ENCODE measurements at places on chromosomes 12 and 14.
A peak's percentile ranks its signal among the peaks of the same experiment; 100 is the strongest.

DNA sequence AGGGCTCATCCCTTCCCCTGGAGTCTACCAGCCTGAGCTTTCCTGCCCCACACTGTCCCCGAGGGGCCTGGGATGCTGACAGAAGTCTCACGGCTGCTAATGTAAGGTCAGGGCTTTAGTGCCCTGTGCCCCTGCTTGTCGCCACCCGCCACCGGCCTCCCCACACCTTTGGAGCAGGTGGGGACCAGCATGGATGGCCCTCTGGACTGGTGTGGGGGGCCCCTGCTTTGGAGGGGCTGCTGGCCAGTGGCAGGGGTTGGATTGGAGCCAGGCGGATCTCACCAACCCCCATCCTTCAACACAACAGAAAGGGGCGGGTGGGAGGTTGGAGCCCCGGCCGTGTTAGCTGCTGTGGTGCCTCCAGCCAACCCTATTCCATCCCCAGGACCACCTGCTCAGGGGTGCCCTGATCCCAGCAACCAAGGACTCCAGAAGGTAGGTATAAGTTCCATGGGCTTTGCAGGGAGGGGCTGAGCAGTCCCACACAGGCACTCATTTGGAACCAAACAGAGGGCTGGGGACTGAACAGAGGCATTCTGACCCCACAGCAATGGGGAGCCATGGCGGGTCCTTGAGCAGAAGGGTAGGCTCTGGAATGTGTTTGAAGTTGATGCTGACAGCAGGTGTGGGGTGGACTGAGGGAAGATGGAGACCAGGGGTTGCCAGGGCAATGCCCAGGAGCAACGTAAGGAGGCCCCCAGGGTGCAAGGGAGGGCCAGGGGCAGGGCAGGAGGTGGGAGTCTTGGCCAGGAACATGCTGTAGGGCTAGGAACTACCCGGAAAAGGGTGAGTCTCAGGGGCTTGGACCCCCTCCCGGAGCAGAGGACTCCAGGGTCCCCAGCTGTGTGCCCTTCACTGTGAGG lies 145.1 kb upstream of the C14orf180 start:
- peak; percentile 66 for DNase-seq

DNA sequence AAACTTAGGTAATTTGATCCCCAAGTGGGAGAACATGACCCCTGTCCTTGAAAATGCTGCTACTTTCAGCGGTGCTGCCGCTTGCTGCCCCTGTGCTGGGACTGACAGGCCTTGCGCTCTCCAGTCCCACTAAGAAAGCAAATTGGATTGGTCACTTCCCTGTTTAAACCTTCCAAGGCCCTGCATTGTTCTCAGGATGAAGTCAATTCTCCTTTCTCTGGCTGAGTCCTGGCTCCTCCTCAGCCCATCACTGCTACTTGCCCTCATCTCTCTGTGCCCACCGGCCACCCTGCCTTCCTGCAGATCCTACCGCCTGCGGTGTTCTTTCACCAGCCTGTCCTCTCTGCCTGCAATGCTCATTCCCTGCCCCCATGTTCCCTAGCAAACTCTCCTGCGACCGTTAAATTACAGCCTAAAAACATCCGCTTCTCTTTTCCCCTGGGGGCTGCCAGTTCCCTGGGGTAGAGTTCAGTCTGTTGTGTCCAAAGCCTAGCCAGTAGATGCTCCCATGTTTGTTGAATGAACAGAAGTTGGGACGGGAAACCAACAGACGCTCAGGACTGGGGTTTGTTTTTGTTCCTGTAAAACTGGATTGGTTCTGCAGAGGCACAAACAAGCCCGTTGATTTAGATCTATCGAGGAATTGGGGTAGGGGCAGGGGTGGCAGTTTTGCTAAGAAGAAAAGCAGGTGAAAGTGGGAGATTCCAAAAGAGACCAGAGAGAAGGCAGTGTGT lies 127.3 kb upstream of the HIF1A start:
- DNase-seq = no peak

DNA sequence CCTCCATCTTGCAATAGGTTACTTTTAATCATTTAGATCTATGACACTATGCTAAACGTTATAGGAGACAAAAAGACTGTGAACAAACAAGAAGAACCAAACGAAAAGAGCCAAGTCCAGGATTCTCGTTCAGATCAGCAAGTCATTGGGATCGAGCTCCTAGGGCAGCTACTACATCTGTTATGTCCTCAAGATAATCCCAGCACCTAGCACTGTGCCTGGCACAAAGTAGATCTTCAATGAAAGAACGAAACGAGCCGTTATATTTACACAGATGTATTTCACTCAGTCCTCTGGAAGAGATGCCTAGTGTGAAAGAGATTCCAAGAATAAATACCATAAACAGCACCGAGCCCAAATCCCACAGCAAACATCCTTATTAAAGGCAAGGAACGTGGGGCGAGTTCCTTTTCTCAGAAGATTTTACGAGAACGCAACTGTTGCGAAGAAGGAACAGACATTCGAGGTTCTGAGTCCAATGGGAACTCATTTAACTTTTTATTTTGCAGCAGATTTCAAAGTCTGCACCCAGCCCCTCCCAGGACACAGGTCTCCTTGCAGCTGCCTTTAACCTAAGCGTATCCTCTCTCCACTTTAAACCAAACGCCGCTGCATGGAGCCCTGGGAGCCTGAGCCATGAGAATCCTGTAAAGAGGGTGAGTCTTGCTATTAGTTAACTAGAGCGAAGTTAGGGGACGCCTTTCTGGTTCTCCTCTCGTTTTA lies 544 bp upstream of the TDP1 start:
- no peak for DNase-seq

GRCh38 chr12:116626153-116626552 lies 67.0 kb downstream of the MAP1LC3B2 start:
- DNase-seq = no peak

DNA sequence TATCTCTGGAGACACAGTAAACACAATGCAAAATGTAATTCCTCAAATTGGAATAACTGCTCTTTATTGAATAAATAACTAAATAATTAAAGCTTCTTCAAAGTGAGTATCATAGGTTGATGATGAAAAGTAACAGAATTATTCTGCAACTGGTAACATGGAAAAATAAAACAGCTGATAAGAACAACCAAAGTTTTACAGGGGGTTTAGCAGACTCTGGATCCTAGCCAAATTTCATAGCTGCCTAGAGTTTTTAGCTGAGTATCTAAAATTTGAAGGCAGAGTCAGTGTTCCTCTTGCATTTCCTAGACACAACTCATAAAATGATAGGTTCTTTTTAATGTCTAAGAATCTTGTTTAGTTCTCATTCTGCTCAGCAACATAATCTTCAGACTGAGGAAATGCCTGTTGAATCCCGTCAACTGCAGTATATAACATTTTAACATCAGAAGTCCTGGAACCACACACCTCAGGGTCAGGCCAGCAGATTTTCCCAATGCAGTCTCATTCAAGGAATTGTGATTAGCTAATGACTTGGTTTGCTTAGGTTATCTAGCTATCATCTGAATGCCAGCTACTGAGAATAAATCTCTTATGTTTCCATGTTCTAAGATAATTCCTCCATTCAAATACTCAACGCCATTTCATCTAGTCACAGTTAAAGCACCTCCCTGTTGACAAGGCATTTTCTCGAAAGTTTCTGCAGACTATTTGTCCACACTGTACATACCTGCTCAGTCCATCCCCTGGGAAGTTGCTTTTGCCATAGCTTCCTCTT lies 411.6 kb downstream of the BCAT1 start:
- no peak for DNase-seq

- DNase-seq = no peak
Observed at GRCh38 chr12:66002812-66003211, 127.7 kb downstream of the LLPH start.

GRCh38 chr12:92142251-92142926 lies 3.3 kb downstream of the BTG1 start:
- DNase-seq = no peak

GRCh38 chr14:64605926-64606685 lies 56.3 kb downstream of the PPP1R36 start:
- no peak for DNase-seq

GRCh38 chr12:45138609-45139008 lies 77.3 kb upstream of the ANO6 start:
- DNase-seq = no peak

GRCh38 chr14:100076133-100076532 lies 10.9 kb downstream of the EVL start:
- no peak for DNase-seq

- DNase-seq = no peak
Observed at GRCh38 chr14:23727566-23728335, 91.6 kb downstream of the DHRS2 start.

DNA sequence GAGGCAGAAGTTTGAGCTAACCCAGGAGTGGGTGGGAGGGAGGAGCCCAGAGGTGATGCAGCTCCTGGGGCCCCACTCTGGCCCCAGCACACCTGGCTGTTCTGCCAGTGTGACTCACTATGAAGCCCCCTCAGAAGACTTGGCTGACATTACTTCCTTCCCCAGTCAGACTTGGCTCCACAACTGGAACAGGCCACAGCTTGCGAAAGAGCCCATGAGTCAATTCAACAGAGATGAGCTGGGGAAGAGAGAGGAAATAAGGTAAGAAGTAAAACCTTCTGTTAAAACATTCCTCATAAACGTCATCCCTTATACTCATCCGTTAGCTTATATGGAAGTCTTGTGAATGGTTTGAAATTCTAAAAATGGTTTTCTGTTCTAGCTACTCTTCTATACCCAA lies 245.9 kb downstream of the ADAMTS20 start:
- DNase-seq = no peak

DNA sequence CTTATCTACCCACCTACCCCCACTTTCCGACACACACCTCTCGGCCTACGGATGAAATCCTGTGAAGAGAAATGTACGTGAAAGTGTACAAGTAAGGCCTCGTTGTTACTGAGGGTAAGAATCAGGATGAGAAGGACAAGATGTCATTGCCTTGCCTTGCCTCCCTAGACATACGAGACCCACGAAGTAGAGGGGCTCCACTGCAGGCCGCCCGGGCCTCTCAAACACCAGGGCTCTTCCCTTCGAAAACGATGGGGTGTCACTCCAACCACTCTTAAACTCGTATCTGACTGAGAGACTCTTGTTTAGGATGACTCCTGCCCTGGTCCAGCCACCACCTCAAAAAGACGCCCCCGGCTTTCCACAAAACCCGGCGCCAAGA lies 498 bp downstream of the RACGAP1 start:
- no peak for DNase-seq

GRCh38 chr12:123991372-123991951 lies 18.4 kb downstream of the ZNF664 start:
- DNase-seq = no peak

DNA sequence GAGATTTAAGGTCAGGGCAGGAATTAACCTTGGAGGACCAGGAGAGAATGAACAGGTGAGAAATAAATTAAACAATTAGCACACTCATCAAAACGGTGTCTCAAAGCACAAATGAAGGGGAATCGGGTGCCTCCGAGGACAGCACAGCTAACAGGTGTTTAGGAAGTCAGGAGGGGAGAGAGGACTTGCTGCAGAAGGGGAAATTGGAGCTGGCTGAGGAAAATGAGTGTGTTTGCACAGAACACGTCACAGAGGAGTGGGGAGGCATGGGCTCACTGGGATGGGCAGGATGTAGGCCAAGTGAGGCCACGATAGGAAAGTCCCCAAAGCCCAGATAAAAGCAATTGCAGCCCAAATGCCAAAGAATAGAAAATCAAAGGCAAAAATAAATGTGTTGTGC lies 121.7 kb downstream of the ZNF664 start:
- DNase-seq = no peak

DNA sequence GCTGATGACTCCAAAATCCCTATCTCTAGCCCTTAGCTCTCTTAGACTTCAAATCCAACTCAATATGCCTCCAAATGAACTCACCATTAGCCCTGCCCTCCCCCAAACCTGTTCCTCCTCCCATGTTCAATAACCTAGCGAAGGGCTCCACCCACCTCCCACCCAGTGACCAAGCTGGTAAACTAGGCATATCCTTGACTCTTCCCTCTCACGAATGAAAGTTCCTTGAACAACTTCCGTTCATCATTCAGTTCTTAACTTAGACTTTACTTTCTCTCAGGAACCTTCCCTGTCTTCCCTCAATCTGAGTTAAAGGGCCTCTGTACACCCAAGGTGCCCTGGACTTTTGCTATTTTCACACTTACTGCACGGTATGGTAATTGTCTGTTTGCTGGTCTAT lies 1.9 kb upstream of the KLHDC1 start:
- DNase-seq = no peak

Data from coronary artery (tissue), 2 donors.